ENCODE measurements at places on chromosomes 5 and 9. TPM values are rescaled to one million over a fixed set of nuclear protein-coding genes. Genes with fewer than 3 reads are reported as not detected.

ANKRD20A1 gene
- total RNA-seq = 4.4 TPM

LVRN gene
- total RNA-seq = 0.94 TPM

CDH6 gene
- 3.1 TPM for total RNA-seq

ARL14EPL gene
- not detected for total RNA-seq

LCN15 gene
- total RNA-seq = not detected

DENND1A gene
- 29.8 TPM for total RNA-seq

DNA sequence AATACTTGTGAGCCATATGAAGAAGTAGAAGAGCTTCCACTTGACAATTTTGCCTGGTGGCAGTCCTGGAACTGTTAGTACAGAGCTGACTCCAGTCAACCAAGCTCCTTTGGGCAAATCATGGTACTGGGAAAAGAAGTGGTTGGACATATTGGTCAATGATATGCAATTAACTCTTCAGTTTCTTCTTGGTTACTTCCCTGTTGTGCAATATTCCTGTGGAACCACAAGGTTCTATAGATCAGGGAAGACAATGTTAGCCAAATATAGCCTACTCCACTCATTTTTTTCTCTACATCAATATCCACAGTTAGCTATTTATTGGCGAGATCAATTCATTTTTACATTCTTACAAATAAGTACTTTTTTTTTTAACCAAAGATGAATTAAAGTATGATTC lies 14.4 kb upstream of the GDA start:
- no peaks in the 10 kb centered on the region for H3K27me3 ChIP-seq
- H3K27ac ChIP-seq = no peak overlapping the region
- H3K4me1 ChIP-seq = no peaks in the 10 kb centered on the region
- no peak overlapping the region for H3K4me3 ChIP-seq
- no peak for DNase-seq
- no peaks in the 10 kb centered on the region for H3K36me3 ChIP-seq

DNA sequence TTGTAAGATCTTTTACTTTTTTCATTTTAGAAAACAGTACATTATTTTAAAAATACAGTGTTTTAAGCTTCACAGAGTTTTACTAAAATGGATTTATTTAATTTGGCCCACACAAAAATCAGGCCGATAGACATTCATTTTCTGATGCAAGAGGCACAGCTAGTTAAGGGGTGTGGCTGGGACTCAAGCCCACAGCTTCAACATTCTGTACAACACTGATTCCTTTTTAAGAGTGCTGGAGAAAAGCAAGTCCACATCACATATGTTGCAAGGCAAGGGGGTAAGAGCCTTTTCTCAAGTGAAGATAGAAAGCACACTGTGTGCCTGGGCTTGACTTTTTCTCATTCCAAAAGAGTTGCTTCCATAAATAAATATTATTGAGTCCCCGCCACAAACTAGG lies 195.9 kb downstream of the RFK start:
- no peak overlapping the region for H3K4me3 ChIP-seq
- H3K27me3 ChIP-seq = no peaks in the 10 kb centered on the region
- peaks cover 5% of the 10 kb centered on the region for H3K36me3 ChIP-seq
- no peaks in the 10 kb centered on the region for H3K4me1 ChIP-seq
- no peak overlapping the region for H3K27ac ChIP-seq
- DNase-seq = peak; percentile 81

DNA sequence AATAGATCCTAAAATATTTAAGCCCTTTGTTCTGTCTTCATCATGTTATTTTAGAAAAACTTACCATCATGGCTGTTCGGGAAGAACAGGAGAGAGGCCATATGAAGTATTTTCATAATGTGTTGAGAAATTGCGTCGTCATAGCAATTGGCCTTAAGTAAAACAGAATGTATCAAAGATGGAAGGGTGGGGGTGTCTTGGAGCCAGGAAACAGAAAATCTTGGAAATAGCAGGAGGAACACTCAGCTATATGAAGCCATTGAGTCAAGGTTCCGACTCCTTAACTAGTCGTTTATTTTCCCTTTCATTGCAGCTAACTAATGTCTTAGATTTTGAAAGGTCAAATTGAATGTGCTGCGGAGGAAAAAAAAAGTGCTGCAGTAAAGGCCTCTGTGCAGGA lies 1.3 kb downstream of the SPTAN1 start:
- H3K4me3 ChIP-seq = peak overlapping the region; percentile 17
- H3K36me3 ChIP-seq = no peaks in the 10 kb centered on the region
- peaks cover 8% of the 10 kb centered on the region for H3K4me1 ChIP-seq
- H3K27me3 ChIP-seq = no peaks in the 10 kb centered on the region
- H3K27ac ChIP-seq = peak overlapping the region; percentile 99

- H3K4me1 ChIP-seq = peaks cover 26% of the 10 kb centered on the region
- H3K27ac ChIP-seq = no peak overlapping the region
- DNase-seq = no peak
- no peak overlapping the region for H3K4me3 ChIP-seq
Observed at GRCh38 chr9:127525401-127526188, 74.3 kb downstream of the LRSAM1 start.

- DNase-seq = no peak
- no peaks in the 10 kb centered on the region for H3K4me1 ChIP-seq
- no peaks in the 10 kb centered on the region for H3K36me3 ChIP-seq
- H3K27me3 ChIP-seq = no peaks in the 10 kb centered on the region
- no peak overlapping the region for H3K27ac ChIP-seq
- H3K4me3 ChIP-seq = no peak overlapping the region
Observed at GRCh38 chr9:22425551-22425950, 21.1 kb upstream of the DMRTA1 start.

GRCh38 chr5:180575571-180575970 lies 15.7 kb downstream of the SCGB3A1 start:
- DNase-seq = no peak
- peaks cover 31% of the 10 kb centered on the region for H3K36me3 ChIP-seq
- H3K27ac ChIP-seq = no peak overlapping the region
- H3K4me3 ChIP-seq = no peak overlapping the region

GRCh38 chr5:107203243-107203642 lies 467.5 kb downstream of the EFNA5 start:
- H3K27ac ChIP-seq = no peak overlapping the region
- H3K4me1 ChIP-seq = no peaks in the 10 kb centered on the region
- H3K27me3 ChIP-seq = no peaks in the 10 kb centered on the region
- H3K4me3 ChIP-seq = no peak overlapping the region
- DNase-seq = no peak
- no peaks in the 10 kb centered on the region for H3K36me3 ChIP-seq

DNA sequence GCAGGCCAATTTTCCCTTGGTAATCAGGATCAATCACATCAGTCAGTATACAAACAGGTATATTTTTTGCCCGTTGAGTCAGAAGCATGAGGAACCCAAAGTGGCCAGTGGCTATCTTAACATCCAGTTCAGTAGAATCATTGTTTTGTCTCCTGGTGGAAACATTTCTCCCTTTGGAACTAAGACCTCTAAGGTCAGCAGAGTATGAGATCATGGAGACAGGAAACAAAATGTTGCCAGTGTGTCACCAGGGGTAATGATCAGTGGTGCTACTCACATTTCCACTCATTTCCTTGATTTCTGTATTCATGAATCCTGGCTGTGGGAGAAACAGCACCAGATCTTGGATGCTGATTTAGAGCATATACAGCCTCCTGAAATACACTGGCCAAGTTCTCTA lies 553.0 kb downstream of the CSNK1G3 start:
- H3K4me3 ChIP-seq = no peak overlapping the region
- no peak overlapping the region for H3K27ac ChIP-seq
- no peak for DNase-seq

DNA sequence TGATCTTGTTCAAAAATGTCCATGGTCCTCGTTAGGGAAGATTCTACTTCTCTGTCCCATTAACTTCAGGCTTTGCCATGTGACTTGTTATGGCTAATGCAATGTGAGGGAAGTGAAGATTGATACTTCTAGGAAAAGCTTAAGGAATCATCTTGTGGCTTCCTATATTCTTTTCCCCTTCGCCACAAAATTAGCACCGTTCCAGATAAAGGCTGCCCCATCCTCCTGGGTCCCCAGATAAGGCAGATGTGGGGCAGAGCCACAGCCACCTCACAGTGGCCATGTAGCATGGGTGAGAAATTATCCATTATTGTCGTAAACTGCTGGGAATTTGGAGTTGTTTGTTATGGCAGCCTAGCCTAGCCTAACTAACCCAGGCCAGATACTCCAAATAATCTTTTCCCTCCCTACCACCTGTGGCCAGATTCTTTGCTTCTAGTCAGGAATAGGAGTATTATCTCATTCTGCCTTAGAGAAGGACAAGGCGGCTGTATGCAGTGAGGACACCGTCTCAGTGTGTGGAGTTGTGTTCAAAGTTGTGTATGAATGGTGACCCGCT lies 31.9 kb upstream of the BOD1 start:
- H3K4me1 ChIP-seq = peaks cover 2% of the 10 kb centered on the region
- no peak for DNase-seq
- H3K4me3 ChIP-seq = no peak overlapping the region
- no peaks in the 10 kb centered on the region for H3K27me3 ChIP-seq
- no peak overlapping the region for H3K27ac ChIP-seq

- H3K27ac ChIP-seq = no peak overlapping the region
- no peaks in the 10 kb centered on the region for H3K27me3 ChIP-seq
- no peak overlapping the region for H3K4me3 ChIP-seq
- no peak for DNase-seq
Observed at GRCh38 chr9:71594541-71594940, 173.8 kb downstream of the CEMIP2 start.

DNA sequence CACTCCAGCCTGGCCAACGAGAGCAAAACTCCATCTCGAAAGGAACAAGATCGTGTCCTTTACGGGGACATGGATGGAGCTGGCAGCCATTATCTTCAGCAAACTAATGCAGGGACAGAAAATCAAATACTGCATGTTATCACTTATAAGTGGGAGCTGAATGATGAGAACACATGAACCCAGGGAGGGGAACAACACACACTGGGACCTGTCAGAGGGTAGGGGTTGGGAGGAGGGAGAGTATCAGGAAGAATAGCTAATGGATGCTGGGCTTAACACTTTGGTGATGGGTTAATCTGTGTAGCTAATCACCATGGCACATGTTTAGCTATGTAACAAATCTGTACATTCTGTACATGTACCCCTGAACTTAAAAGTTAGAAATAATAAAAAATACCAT lies 40.9 kb downstream of the NMUR2 start:
- no peak for DNase-seq
- H3K36me3 ChIP-seq = no peaks in the 10 kb centered on the region
- peaks cover 3% of the 10 kb centered on the region for H3K4me1 ChIP-seq
- H3K4me3 ChIP-seq = no peak overlapping the region

- no peak overlapping the region for H3K4me3 ChIP-seq
- no peak overlapping the region for H3K27ac ChIP-seq
- no peaks in the 10 kb centered on the region for H3K4me1 ChIP-seq
- DNase-seq = no peak
Observed at GRCh38 chr9:132367613-132368313, 13.0 kb upstream of the SETX start.

- no peak for DNase-seq
- H3K36me3 ChIP-seq = no peaks in the 10 kb centered on the region
- no peak overlapping the region for H3K4me3 ChIP-seq
- no peaks in the 10 kb centered on the region for H3K27me3 ChIP-seq
Observed at GRCh38 chr9:123310551-123311249, 42.3 kb upstream of the STRBP start.

- H3K27ac ChIP-seq = peak overlapping the region; percentile 79
- peaks cover 25% of the 10 kb centered on the region for H3K36me3 ChIP-seq
- peak overlapping the region; percentile 83 for H3K4me3 ChIP-seq
- no peaks in the 10 kb centered on the region for H3K27me3 ChIP-seq
Observed at GRCh38 chr5:1799110-1799601, 481 bp downstream of the MRPL36 start.

DNA sequence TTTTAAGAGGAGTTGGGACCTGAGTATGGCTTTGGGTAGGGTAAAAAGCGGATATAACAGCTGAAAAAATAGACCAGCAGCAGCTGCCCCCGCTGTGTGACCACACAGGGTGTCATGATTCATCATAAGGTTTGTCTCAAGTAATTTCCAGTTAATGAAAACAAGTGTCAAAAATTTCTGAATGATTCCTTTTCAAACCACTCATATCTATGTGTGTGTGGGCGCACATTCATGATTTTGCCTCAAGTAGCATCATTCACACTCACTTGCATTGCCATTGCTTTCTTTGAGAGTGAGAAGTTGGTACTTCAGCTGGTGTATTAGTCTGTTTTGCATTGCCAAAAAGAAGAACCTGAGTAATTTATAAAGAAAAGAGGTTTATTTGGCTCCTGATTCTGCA lies 12.1 kb upstream of the TNFAIP8 start:
- no peak for DNase-seq
- no peaks in the 10 kb centered on the region for H3K27me3 ChIP-seq
- no peak overlapping the region for H3K4me3 ChIP-seq
- no peaks in the 10 kb centered on the region for H3K36me3 ChIP-seq

DNA sequence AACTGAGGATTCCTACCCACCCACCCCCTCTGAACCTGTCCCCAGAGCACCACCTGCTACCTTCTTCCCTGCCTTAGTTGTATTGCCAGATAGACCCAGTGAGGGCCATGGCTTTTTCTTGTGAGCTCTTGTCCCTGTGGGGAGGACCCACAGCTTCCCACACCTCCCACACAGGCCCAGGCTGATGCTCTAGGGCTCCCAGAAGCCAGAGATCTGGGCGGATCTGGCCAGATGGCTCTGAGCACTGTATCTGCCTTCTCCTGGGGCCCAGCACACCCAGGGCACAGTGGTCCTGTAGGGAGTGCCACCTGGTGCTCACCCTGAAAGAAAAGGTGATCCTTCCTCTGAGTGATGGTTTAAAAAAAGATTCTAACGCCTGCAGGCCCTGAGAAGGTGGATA lies 131.7 kb downstream of the DAB2IP start:
- no peak for DNase-seq
- no peak overlapping the region for H3K4me3 ChIP-seq
- no peaks in the 10 kb centered on the region for H3K27me3 ChIP-seq
- H3K4me1 ChIP-seq = no peaks in the 10 kb centered on the region
- no peak overlapping the region for H3K27ac ChIP-seq

DNA sequence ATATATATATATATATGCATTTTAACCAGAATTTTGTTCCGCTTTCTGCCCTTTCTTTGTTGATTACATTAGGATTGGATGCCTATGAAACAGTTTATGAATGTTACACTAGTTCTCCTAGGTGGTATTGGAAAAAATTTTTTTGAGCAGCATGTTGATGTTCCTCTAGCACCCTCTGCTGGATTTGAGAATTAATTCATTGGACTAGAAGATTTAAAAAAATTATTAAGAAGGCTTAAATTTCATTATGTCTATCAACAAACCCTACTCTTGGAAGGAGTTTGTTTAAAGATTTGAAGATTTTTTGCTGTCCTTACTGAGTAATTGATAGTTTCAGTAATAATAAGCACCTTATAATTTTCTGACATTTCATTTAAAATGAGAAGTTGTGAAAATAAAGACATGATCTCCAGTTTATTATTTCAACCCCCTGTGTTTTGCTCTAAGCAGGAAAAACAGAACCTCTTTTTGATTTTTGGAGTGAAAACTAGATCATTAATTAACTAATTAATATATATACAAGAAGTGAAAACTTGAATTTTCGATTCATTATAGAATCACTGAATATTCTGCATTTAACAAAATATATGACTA lies 89.6 kb downstream of the CCDC171 start:
- no peak overlapping the region for H3K4me3 ChIP-seq
- H3K27me3 ChIP-seq = no peaks in the 10 kb centered on the region
- no peaks in the 10 kb centered on the region for H3K36me3 ChIP-seq
- no peaks in the 10 kb centered on the region for H3K4me1 ChIP-seq

Measured in lung (tissue), 17 donors.